ENCODE measurements at places on chromosomes 16 and 17.

DNA sequence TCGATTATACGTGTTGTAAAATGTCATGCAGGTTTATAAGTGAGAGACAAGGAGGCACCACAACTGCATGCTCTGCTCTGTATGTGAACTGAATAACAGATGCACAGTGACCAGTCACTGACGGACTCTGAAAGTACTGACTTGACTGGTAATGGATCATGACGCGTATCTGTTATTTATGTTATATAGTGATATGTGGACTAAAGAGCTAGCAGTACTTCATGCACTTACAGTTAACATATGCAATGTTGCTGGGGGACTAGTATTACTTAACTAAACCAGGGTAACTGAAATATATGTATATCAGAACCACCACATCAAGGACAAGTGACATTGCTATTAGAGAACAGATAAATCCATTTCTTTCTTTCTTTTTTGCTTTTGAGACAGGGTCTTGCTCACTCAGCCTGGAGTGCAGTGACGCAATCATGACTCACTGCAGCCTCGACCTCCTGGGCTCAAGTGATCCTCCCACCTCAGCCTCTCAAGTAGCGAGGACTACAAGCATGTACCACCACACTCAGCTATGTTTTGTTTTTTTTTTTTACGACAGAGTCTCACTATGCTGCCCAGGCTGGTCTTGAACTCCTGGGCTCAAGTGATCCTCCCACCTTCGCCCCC lies 17.2 kb downstream of the COIL start:
- peak; percentile 73 for ATAC-seq

- no peak for ATAC-seq
These were observed 47.9 kb downstream of the ASIC2 start for GRCh38 chr17:33245183-33245582.

GRCh38 chr16:49015225-49015592 lies 266.4 kb downstream of the CBLN1 start:
- ATAC-seq = no peak

DNA sequence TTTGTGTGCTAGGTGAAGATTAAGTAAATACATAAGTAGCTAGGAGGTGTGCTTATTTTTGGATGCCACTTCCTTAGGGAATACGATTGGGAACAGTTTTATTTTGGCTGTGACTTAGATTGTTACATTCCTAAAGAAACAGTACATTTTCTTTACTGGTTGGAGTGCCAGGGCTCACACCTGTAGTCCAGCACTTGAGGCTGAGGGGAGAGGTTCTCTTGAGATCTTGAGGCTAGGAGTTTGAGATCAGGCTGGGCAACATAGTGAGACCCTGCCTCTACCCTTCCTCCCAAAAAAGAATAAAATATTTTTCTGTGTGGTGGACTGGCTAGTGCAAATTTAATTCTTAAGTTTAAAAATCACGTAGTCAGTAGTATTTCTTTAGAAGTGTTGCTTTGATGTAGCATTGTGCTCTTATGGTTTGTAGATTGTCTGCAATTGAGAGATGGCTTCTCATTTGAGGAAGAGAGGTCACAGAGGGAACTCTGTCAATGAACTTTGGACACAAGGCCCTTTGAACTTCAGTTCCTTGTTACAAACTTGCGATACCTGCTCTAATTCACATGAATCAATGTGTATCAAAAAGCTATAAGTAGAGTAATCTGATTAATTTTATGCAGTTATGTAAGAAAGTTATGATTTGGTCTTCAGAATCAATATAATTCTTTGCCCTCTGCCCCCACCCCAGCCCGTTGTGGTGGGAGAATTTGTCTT lies 7.1 kb downstream of the HAPSTR1 start:
- no peak for ATAC-seq

- no peak for ATAC-seq
These were observed 123.6 kb upstream of the CRHR1 start for GRCh38 chr17:45660474-45660873.

- no peak for ATAC-seq
These were observed 8.6 kb downstream of the CCDC102A start for GRCh38 chr16:57527610-57528360.

DNA sequence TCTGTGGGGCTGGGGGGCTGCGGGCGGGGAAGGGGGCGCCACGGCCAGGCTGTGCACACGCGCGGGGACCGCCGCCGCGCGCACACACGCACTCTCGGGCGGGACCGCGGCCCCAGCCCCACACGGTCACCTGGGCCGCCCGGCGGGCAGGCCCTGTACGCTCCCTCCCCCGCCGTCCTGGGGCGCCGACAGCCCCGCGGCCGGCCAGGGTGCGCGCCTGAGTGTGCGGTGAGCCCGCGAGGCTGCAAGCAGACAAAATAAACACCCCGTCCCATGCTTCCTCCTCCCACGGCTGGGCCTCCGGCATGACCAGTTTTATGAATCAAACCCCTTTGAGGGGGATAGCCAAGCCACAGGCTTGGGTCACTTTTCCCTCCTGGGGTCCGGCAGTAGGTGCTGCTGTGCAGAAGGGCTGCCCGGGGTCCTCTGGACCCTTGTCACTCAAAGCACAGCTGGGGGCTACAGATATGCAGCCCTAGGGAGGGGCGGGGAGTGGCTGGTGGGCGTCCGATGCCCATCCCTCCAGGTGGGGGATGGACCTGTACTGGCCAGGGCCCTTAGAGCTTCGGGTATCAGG lies 441 bp downstream of the VASN start:
- peak; percentile 62 for ATAC-seq

DNA sequence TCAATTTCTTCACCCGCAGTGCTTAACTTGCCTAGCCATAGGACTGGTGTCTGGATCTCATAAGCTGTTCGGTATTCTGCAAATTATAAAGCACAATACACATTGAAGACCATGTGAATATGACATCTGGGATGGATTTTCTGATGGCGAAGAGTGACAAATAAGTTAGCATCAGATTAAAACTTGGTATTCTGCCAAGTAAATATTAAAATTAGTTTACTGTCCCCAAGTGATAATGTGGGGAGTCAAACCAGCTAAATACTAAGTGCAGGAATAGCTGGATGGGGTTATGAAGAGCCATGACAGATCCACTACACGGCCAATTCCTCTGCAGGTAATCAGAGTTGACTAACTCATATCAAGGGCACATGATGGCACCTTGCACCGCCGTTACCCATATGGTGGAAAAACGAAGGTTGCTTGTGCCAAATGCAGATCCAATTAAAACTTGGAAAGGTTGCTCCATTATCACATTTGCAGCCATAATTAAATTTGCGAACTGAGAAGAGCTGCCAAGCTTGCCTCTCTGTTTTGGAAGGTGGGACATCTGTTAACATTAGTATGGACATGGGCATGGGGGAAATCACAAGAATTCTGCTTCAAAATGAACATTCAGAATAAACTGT lies 114.9 kb upstream of the TOM1L1 start:
- no peak for ATAC-seq

- no peak for ATAC-seq
These were observed 5.6 kb upstream of the TMEM88 start for GRCh38 chr17:7849130-7849750.

DNA sequence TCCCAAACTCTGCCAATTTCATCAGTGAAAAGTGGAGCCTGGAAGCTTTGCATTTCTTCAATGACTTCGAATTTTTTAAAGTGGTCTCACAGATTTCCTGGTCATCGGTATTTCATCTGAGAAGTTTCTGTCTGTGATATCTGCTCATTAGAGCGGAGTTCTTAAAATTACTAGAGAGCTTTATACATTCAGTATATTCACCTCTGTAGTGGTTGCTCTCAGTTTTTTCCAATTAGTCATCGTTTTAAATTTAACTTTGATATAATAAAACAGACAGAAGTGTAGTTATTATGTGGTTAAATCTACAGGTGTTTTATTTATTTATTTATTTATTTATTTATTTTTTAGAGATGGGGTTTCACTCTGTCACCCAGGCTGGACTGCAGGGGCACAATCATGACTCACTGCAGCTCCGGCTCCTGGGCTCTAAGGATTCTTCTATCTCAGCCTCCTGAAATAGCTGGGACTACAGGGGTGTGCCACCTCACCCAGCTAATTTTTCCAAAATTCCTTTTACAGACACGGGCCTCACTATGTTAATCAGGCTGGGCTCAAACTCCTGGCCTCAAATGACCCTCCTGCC lies 16.0 kb downstream of the ARHGAP17 start:
- ATAC-seq = peak; percentile 52

- ATAC-seq = peak; percentile 37
These were observed at the start of gene RAMP2 for GRCh38 chr17:42760652-42761581. TSS of gene RAMP2 (plus strand) at chr17:42761227. CDS start at chr17:42761262, 35 bp downstream.

DNA sequence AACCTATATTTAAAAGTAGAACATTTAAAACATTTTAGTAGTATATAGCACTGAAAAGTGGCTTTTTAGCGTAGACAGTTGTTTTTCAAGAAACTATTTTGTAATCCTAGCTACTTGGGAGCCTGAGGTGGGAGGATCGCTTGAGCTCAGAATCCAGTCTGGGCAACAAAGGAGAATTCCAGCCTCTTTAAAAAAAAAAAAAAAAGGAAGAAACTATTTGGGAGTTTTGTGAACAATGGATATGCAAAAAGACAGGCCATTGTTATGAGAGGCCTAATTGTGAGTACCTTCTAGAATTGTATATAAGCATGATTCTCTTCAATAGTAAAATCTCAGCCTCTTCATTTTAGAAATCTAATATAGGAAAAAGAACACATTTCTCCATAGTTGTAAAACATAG lies 17.6 kb downstream of the OMG start:
- no peak for ATAC-seq

DNA sequence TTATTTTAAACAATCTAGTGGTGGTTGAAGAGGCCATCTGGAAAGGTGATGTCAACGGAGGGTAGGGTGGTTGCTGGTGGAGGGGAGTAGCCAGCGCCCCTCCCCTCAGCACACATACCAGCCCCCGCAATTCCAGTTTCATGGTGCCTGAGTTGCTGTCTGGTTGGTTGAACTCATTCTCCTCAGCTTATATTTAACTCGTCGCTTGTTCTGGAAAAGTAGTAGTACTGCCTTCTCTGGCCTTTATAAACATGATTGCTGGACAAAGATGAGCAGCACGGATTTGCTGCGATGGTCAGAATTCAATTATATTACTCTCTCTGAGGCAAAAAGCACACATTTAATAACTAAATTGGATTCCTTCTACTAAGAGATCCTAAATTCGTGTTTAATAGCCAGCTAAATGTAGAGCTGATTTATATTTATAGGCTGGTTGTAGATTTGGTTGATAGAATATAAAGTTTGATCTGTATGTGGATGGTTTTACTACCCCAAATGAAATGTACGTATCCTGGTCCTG lies 238.0 kb upstream of the TBX2 start:
- ATAC-seq = no peak

DNA sequence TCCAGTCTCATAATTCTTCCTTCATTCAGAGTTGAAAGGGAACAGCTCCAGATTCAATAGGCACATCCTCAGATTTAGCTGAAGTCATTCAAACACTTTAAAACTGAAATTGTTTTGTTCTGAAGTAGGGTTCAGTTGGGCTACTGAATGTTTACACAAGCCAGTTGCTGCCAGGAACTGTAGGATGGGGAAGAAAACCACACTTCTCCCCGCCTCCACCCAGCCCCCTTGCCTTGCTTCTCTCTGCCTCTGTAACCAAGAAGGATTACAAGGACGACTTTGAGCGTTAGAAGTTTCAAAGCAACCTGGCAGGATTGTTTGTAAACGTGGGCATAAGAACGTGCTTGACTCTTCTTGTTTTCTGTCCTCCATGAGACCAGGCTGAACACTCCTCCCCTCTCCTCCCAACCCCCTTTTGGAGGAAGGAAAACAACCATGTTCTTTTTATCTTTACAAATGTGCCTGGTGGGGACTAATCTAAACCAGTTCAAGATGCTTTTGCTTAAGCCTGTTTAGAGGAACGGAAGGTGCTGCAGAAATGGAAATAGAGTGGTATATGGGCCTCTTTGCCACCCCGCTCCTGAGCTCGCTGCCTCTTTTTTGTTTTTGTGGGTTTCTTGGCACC lies 287.9 kb downstream of the FTO start:
- no peak for ATAC-seq

DNA sequence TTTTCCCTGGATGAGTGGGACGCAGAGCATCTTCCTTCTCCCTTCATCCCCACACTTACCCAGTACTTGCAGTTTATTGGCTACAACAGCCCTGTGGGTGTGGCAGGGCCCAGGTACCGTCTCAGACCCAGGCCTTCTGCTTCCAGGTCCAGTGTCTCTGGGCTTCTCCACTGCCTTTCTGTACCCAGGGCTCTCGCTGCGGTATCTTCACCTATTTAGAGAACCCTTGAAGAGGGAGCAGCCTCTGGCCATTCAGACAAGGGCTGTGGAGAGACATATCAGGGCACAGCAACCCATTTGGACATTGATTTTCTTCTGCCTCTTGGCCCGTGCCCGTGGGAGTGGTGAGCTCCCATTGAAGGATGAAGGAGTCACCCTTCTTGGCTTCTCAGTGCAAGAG lies 17.3 kb downstream of the TBX4 start:
- no peak for ATAC-seq

GRCh38 chr16:68782198-68783174 lies 45.4 kb downstream of the CDH1 start:
- peak; percentile 20 for ATAC-seq

- no peak for ATAC-seq
These were observed 12.3 kb downstream of the PLXDC1 start for GRCh38 chr17:39139161-39139511.

DNA sequence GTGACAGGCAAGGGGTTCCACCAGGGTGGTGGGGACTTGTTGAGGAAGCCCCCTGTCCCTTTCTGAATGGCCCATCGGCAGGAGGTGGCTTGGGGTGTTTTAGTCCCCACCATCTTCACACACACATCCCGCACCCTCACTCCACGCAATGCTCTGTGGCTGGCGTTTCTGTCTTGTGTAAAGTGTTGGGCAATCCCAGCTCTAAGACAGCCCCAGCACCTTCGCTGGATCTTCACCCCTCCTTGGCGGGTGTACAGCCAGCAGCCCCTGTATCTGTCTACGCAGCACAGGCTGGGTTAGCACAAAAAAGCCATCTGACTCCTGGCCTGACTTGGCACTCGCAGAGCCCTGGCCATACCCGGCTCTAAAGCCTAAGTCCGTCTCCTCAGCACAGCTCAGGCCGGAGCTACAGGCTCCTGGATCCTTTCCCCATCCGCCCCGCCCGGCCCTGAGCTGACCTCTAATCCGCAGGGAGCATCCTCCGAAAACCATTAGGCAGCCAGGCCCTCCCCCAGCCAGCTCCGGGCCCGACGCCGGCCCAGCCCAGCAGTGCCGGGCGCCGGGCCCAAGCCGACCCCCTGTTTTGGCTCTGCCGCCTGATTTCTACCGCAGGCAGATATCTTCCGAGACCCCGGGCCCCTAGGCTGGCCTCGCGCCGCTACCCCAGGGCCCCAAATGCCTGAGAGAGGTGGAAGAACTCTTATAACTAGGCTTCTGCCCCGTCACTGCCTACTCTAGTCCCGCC lies 42.4 kb upstream of the TAC4 start:
- no peak for ATAC-seq

DNA sequence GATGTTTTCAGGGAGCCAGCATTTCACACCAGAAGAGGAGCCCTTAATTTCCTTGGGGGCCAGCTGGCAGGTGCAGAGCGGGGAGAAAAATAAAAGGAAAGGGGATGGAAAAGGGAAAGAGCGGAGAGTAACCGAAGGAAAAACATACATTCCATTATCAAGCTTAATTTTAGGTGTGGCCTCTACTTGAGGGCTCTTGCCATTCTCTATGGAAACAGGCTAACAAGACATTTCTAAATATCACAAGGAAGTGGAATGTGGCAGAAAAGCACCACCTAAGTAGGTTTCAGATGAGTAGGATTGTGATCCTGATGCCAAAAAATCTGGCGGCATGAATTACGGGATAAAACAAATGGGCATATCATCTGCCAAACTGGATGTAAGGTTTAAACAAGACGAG lies 970 bp upstream of the DYNC1LI2 start:
- ATAC-seq = no peak
